ENCODE measurements at places on chromosomes 1 and 21. TPM values are rescaled to one million over a fixed set of nuclear protein-coding genes. Genes with fewer than 3 reads are reported as not detected.

Gene CLCNKB
- 1.4 TPM for total RNA-seq

Gene AMY2B
- 0.33 TPM for total RNA-seq

Gene ALX3
- not detected for total RNA-seq

Gene NFASC
- total RNA-seq: not detected

Gene NCF2
- total RNA-seq: 7.1 TPM

Gene FAM167B
- 0.63 TPM for total RNA-seq

Gene PTPN7
- 0.16 TPM for total RNA-seq

All from mesangial cell (primary cell).